ENCODE measurements at places on chromosomes 3 and 15.

- DNase-seq: no peak
Observed at GRCh38 chr3:171113716-171114115, 87.2 kb upstream of the SLC2A2 start.

GRCh38 chr15:60932051-60932915 lies 296.8 kb downstream of the RORA start:
- DNase-seq: no peak

- peak; percentile 88 for DNase-seq
Observed at GRCh38 chr3:100103558-100104441, 10.5 kb downstream of the FILIP1L start.

GRCh38 chr15:56894601-56895000 lies 23.8 kb upstream of the TCF12 start:
- no peak for DNase-seq

GRCh38 chr15:54159012-54159411 lies 180.8 kb downstream of the UNC13C start:
- no peak for DNase-seq

- no peak for DNase-seq
Observed at GRCh38 chr3:38112378-38112761, 24.6 kb downstream of the ACAA1 start.

GRCh38 chr3:190076601-190077394 lies 43.9 kb downstream of the P3H2 start:
- DNase-seq: no peak

DNA sequence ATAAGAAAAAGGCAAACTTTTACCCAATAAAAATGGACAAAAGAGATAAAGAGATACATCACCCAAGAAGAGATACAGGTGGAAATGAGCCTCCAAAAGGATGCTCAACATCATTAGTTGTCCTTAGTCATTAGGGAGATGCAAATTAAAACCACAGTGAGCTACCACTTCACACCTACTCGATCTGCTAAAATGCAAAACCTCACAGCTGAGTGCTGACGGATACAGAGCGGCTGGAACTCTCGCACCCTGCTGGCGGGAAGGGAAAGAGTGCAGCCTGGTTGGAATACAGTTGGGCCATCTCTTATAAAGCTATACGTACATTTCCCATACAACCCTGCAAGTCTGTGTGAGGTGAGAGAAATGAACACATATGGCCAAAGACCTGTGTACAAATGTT lies 78.5 kb upstream of the PRR20G start:
- DNase-seq: no peak

DNA sequence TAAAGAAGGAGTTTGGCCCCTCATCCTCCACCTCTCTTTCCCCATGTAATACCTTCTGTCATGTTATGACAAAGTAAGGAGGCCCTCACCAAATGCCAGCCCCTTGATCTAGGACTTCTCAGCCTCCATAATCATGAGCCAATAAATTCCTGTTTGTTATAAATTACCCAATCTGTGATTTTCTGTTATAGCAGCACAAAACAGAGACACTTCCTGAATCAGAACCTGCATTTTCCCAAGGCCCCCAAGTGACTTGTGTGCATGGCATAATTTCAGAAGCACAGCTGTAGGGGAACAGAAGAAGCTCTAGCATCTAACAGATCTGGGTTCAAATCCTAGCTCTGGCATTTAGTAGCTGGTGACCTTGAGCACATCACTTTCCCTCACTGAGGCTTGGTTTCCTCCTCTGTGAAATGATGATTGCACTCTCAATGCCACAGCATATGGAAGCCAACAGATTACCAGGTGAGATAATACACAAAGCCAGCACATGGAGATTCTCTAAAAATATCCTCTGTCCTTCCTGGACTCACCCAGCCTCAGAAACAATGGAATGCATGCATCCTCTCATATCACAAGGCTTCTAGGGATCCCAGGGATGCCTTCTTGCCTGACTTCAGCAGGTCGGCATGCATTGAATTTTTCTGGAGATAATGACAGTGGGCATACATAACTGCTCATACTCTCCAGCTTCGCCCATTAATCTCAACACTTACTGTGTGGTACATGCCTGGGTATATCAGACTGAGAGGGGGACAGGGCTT lies 26.3 kb downstream of the TLNRD1 start:
- no peak for DNase-seq

- DNase-seq: no peak
Observed at GRCh38 chr15:96345560-96346399, 15.3 kb downstream of the NR2F2 start.

DNA sequence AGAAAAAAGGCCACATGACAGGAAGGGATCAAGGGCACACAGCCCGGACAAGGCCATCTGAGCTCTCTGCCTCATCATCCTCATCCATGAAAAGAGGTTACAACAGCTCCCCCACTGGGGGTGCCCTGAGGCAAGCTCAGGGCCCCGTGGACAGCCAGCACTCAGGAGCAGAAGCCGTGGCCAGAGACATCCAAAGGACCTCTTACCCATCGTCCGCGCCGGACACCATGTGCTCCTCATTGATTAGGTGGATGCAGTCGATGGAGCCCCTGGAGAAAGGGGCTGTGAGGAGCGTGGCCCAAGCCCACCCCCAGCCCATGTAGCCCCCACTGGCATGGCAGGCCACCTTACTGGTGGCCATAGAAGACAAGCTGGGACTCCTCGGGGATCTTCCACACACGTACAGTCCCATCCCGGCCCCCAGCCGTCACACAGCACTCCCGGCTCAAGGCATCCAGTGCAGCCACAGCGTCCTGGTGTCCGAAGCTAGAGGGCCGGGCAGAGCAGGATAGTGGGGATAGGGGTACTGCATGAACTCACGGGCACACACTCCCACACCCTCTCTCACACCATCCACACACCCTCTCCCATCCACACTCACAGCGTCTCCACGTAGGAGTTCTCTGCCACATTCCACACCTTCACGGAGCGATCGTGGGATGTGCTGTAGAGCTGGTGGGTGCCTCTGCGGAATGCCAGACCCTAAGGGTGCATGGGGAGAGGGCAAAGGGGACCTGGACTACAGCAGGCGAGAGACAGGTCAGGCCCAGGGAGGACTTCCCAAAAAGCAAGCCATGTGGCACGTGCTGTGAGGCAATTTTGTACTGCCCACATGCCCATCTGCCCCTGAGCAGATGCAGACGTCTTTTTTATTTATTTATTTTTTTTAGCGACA lies 6.5 kb downstream of the RRP9 start:
- DNase-seq: no peak

GRCh38 chr3:169384573-169384972 lies 278.9 kb downstream of the MECOM start:
- DNase-seq: no peak

GRCh38 chr3:48747015-48747615 lies 30.1 kb upstream of the IP6K2 start:
- no peak for DNase-seq

- DNase-seq: no peak
Observed at GRCh38 chr15:40894681-40895448, 615 bp downstream of the VPS18 start.

DNA sequence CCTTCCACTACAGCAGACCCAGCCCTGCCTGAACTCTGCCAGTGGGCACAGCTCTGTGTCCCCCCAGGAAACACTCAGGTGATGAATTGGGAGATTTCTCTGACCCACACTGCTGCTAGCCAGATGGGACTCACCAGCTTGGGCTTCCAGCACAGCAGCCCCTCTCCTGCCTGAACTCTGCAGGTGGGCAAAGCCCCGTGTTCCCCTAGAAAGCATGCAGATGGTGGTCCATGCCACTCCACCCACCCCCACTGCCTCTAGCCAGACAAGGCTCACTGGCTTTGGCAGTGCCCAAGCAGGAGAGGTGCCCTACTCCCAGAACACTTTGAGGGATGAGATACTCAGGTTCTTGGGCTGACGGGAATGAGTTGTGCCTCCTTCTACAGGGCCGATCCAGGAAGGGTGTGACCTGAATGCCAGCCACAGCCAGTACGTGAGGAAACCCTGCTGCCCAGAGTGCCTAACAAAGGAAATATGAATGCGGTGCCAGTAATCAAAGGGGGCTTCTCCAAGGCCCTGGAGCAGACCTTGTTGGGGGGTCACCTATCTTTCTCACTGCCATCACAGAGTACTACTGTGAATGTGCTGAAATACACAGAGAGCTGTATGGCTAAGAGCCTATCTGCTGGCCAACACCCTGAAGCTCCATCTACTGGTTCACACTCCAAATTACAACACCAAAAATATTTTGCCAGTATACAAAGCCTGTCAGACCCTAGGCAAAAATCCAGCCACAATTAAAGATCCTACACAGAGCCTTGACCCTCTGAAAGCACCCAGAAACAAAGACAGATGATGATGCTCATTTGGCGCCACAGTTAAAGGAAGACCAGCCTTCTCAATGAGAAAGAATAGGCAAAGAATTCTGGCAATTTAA lies 61.9 kb downstream of the BTLA start:
- no peak for DNase-seq

DNA sequence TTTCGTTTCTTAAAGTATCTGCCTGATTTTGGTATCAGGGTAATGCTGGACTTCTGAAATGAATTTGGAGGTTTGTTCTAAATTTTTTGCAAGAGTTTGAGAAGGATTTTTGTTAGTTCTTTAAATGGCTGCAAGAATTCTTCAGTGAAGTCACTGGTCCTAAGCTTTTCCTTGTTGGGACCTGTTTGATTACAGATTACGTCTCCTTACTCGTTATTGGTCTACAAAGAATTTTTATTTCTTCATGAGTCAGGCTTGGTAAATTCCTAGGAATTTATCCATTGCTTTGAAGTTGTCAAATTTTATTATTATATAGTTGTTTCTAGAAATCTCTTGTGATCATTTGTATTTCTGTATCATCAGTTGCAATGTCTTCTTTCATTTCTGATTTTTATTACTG lies 196.0 kb downstream of the DPH6 start:
- no peak for DNase-seq

DNA sequence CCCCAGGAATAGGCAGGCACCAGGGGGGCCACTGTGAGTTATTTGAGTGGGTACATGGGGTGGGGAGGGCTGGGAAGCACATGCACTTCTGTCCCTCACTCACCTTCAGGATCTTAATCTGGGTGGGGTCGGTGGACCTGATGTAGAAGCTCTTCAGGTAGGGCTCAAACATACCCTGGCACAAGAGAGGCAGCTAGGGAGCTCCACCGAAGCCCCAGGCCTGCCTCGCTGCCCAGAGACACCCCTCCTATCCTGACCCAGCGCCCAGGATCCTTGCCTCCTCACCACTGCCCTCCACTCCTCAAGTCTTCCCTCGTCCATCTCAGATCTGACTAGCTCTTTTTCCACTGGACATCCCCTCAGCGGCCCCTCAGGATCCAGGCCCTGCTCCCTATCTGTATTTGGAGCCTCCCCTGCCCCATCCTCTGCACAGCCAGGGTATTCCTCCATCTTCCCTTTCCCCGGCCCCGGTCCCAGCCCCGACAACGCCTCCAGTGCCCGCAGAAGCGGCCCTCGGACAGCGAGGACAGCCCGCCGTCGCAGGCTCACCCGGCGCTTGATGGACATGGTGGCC lies 30.0 kb downstream of the AP3B2 start:
- DNase-seq: no peak

DNA sequence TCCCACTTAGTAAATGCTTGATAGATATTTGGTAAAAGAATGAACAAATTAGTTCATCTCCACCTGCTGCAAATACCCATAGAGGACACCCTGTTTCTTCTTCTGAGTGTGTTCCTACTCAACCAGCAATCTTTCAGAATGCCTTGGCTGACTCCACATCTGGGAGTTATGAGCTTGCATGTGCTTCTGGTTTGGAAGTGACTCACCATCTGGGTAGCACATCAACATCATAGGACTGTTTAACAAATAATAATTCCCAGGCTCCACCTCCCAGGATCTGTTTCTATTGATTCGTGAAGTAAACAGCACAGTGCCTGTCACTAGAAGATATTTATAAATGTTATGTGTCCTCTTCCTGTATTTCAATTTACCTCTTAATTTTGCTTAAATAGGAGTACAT lies 580.1 kb downstream of the ROBO2 start:
- no peak for DNase-seq

GRCh38 chr15:98734466-98735199 lies 86.3 kb downstream of the IGF1R start:
- no peak for DNase-seq

- no peak for DNase-seq
Observed at GRCh38 chr3:58072052-58072762, 64.0 kb downstream of the FLNB start.

DNA sequence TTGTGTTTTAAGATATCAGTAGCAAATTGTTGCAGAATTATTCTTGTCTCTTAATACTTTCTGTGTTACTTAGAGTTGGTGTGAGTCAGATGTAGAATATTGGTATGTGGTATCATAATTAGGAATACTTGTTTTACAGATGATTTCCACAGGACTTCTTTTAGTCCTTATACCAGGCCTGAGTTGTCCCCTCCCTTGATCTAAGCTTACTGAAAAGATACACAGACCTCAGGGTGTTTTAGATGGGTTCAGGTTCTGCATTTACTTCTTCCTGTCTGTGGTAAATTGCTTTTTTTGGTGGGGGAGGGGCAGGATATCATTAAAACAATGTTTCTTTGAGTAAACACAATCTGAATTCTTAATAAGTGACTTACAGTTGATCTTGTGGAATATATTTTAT lies 14.2 kb downstream of the DZIP3 start:
- DNase-seq: no peak

GRCh38 chr3:18946524-18946923 lies 201.8 kb upstream of the KCNH8 start:
- no peak for DNase-seq

DNA sequence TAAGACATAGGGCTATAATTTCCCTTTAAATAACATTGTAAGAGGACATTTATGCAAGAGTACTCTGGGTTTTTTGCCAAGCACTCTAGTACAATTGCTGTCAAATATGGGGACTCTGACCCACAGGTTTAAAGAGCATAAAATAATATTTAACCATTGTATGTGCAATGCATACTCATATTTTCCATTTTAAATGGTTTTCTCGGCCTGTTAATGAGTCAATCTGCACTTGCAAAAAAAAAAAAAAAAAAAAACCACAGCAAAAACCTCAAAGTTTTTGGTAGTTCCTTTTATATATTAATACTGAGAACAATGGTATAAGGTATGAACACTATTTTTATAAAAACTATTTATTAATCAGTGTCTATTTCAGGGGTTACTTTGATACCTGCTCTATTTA lies 304.0 kb upstream of the CBLB start:
- no peak for DNase-seq

- no peak for DNase-seq
Observed at GRCh38 chr3:185759512-185759911, 65.3 kb downstream of the IGF2BP2 start.

GRCh38 chr15:98649472-98650416 lies 1.4 kb downstream of the IGF1R start:
- no peak for DNase-seq

GRCh38 chr3:53104762-53105161 lies 25.5 kb downstream of the RFT1 start:
- no peak for DNase-seq

- DNase-seq: peak; percentile 18
Observed at GRCh38 chr15:99703603-99704443, 29.4 kb downstream of the LYSMD4 start.

- DNase-seq: peak; percentile 53
Observed at GRCh38 chr3:182487611-182488010, 305.7 kb upstream of the ATP11B start.

- no peak for DNase-seq
Observed at GRCh38 chr15:92468991-92469390, 75.3 kb downstream of the ST8SIA2 start.
